Stimulated activated CD8-positive, alpha-beta memory T cell treated with anti-CD3 and anti-CD28 coated beads, Interleukin-15, amount 100 ng/mL, for 24 hours (primary cell): ENCODE measurements at places on chromosomes 4 and X.

GRCh38 chr4:46844325-46844917 lies 64.6 kb downstream of the COX7B2 start:
- peak; percentile 13 for DNase-seq

- no peak for DNase-seq
These were observed 48.3 kb upstream of the FAM9A start for GRCh38 chrX:8849458-8849857.

- DNase-seq, result no peak
These were observed 70.2 kb downstream of the CLDN22 start for GRCh38 chr4:183249854-183250253.

DNA sequence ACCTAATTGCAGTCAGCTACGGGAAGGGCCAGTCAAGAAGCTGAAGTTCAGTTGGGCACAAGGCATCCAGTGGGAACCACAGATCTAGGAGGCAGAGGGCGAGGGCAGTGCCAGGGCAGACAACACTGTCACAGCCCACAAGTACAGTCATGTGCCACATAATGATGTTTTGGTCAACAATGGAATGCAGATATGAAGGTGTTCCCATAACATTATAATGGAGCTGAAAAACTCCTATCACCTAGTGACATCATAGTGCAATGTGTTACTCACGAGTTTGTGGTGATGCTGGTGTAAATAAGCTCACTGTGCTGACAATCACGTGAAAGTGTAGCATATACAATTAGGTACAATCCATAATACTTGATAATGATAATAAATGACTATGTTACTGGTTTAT lies 4.5 kb upstream of the TMEM255A start:
- DNase-seq, result no peak

GRCh38 chr4:5371415-5372190 lies 320.3 kb downstream of the STK32B start:
- no peak for DNase-seq

DNA sequence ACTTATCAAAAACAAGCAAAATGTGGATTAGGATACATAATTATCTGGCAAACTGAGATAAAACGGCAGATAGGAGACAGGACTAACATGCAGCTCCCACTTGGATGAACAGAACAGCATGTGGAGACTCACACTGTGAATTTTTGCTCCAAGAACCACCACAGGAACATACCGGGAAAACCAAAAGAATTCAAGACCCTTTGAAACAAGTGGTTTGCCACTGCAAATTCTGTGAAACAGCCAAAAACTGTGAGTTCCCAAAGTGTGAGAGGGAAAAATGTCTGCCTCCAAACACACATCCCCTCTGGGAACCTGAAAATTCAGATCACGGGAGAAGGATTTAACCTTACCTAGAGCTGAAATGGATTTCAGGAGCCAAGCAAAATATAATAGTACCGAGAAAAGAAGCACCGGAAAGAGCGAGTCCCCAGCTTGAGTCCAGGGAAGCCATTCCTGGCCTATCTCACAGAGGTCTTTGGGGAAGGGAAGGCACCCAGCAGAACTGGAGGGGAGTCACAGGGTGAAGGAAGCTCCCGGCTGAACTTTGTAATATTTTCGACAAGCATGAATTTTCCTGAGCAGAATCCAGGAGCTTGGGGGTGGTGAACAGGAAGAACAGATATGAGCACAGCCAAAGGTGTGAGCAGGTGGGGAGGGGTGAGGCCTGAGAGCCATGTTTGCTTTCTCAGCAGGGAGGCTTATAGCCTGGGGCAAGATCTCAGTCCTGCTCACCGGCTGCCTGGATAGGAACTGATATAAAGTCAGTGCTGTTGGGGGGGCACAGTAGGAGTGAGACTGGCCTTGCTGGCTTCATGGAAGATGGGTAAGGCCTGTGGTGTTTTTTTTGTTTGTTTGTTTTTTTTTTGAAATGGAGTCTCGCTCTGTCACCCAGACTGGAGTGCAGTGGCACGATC lies 23.9 kb downstream of the MANBA start:
- DNase-seq, result no peak

- DNase-seq, result no peak
These were observed 515.7 kb downstream of the RPA4 start for GRCh38 chrX:97399400-97399799.

GRCh38 chr4:106315476-106315967 lies 487 bp downstream of the TBCK start:
- peak; percentile 6 for DNase-seq

- DNase-seq, result no peak
These were observed 87.5 kb downstream of the EVC start for GRCh38 chr4:5798462-5798861.

- DNase-seq, result no peak
These were observed 128.7 kb downstream of the MSL3 start for GRCh38 chrX:11886745-11887144.

DNA sequence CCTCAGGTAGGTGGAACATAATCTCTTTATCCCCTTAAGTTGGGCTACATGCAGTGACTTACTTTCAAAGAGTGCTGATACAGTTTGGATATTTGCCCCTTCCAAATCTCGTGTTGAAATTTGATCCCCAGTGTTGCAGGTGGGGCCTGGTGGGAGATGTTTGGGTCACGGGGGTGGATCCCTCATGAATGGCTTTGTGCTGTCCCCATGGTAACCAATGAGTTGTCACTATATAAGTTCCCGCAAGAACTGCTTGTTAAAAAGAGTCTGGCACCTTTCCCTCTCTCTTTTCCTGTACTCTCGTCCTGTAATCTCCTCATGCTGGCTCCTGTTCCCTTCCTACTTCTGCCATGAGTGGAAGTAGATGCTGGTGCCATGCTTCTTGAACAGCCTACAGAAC lies 71.3 kb downstream of the GLRA3 start:
- no peak for DNase-seq

DNA sequence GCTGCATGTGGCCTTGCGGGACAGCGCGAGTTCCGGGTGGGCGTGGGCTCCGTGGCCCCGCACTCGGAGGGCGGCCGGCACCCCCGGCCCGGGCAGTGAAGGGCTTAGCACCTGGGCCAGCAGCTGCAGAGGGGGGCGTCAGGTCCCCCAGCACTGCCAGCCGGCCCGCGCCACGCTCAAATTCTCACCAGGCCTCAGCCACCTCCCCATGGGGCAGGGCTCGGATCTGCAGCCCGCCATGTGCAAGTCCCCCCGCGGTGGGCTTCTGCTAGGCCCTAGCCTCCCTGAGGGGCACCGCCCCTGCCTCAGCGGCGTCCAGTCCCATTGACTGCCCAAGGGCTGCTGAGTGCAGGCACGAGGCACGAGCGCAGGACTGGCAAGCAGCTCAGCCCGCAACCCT lies 2.6 kb upstream of the MCUB start:
- no peak for DNase-seq

- DNase-seq, result no peak
These were observed 162.2 kb downstream of the NPFFR2 start for GRCh38 chr4:72194046-72194445.

DNA sequence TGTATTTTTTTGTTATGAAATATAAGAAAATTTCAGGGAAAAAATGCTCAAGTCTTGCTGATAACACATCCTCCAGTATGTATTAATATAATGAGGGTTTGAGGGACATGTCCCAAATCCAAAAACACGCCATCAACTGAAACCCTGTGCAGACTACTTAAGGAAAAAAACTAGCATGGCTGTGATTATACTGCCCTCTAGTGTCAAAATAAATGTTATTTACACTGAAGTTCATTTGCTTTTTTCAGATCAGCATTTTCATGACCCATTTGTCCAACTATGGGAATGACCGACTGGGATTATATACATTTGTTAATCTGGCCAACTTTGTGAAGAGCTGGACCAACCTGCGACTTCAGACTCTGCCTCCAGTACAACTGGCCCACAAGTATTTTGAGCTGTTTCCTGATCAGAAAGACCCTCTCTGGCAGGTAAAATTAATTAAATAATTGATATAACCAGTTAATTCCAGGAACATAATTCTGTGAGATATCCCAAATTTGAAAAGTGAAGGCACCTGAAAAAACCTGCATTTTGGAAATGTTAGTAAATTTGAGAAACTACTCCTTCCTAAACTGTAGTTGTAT lies 128.5 kb downstream of the PRSS12 start:
- DNase-seq, result no peak

- no peak for DNase-seq
These were observed 51.9 kb downstream of the CPZ start for GRCh38 chr4:8644461-8644891.

DNA sequence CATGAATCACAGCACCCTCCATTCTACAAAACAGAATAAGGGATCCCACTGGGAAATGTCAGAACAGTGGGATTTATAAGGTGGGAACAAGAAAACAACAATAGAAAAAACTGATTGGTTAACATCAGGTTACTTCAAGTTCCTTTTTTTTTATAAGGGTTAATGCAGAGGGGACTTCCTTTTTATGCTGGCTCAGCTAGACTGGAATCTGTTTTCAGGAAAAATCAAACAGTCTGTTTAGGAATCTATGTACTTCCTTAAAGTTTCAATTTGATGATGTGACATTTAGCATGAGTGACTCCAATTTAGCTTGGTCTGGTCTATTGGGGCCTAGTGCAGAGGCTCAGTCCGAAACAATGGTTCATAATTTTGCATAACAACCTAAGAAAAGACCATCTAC lies 192.9 kb downstream of the ADGRA3 start:
- no peak for DNase-seq

GRCh38 chrX:65688403-65688871 lies 21.0 kb downstream of the MSN start:
- no peak for DNase-seq

GRCh38 chr4:74316397-74316796 lies 8.1 kb downstream of the EPGN start:
- DNase-seq, result no peak

DNA sequence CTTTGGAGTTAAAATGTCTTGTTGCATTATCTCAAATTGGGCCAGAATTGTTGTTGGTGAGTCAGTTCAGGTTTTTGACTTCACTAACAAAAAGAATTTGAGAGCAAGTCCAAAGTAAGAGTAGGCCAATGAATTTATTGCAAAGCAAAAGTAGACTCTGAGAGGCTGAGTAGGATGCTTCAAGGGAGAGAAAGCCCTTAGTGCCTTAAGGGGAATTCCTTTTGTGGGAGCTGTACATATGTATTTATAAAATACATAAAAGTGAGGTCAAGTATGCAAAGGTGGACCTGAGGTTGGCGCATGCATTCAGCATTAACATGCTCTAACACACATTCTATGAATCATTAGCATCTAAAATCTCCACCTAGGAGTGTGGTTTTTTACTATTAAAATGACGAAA lies 565.4 kb downstream of the GRXCR1 start:
- DNase-seq, result no peak

GRCh38 chr4:88858752-88859151 lies 161.1 kb upstream of the NAP1L5 start:
- no peak for DNase-seq

- no peak for DNase-seq
These were observed 521.5 kb downstream of the GRID2 start for GRCh38 chr4:92825256-92825655.

GRCh38 chrX:81355436-81355835 lies 153.5 kb downstream of the SH3BGRL start:
- DNase-seq, result no peak

DNA sequence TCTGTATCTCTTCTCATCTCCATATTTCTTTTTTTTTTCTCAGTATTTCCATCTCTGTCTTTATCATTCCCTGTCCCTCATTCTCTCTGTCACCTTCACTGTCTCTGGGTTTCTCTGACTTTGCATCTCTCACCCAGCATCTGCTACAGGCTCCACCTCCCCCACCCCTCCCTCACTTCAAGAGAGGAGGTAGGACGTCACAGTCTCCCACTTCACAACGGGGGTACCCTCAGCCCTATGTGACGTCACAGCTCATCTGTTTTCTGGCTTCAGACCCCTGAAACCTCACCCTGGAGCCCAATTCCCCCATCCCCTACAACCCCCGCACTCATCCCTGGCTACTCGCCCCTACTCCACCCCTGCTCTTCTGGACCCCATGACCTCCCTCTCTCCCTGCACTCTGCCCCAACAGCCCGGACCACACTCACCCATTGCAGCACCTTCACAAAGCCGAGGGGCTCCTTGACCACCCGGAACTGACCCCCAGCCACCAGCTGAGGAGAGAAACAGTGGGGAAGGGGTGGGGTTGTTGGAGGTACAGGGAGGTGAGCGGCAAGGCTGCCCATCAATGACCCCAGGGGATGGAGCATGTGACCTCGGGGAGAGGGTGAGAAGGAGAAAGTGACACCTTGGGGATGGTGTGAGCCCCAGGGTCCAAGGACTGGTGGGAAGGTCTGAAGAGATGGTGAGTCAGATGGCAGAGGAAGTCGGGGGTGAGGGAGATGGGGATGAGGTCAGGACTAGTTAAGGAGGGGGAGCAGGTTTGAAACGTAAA lies 1.3 kb downstream of the SYP start:
- no peak for DNase-seq

GRCh38 chr4:84490663-84491062 lies 8.4 kb downstream of the NKX6-1 start:
- DNase-seq, result no peak

DNA sequence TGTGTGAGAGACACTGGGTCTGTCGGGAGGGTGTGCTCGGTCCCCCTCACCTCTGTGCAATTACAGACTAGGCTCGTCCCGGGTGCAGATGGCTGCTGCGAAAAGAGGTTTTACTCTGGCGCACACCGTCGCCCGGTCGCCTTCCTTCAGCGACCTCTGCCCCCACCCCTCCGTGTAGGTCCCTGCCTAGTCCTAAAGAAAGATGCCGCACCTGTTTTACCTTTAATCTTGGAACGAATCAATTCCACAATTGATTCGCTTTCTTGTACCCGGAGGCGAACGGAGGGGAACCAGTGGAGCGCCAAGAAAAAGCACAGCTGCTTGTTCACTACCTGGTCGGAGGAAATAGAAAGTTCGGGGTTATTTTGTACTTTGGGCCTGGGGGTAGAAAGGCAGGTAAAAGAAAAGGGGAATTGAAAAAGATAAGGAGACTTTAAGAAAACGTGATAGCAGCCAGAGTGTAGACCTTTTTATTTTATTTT lies 1.2 kb downstream of the NPNT start:
- DNase-seq, result no peak

DNA sequence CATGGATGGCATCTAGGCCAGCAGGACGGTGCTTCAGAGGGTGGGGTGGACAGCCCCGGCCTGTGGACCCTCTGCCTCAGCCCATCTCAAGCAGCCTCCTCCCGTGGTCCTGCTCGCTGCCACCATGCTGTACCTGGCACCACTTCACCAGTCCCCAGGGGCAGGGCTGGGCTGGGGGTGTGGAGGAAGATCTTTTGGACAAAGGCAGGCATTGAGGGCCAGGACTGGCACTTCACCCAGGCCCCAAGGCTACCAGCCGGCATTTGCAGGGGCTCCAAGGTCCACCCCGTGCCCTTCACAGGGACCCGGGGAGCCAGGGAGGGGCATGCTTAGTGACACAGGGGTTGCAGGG lies 713 bp downstream of the PLXNB3 start:
- no peak for DNase-seq

GRCh38 chr4:108109997-108110416 lies 58.7 kb downstream of the LEF1 start:
- DNase-seq, result no peak

- no peak for DNase-seq
These were observed 11.5 kb upstream of the CAMK2D start for GRCh38 chr4:113773014-113773413.

GRCh38 chr4:5956285-5957021 lies 61.8 kb downstream of the C4orf50 start:
- no peak for DNase-seq
